ENCODE measurements at places on chromosomes 16 and 17.

DNA sequence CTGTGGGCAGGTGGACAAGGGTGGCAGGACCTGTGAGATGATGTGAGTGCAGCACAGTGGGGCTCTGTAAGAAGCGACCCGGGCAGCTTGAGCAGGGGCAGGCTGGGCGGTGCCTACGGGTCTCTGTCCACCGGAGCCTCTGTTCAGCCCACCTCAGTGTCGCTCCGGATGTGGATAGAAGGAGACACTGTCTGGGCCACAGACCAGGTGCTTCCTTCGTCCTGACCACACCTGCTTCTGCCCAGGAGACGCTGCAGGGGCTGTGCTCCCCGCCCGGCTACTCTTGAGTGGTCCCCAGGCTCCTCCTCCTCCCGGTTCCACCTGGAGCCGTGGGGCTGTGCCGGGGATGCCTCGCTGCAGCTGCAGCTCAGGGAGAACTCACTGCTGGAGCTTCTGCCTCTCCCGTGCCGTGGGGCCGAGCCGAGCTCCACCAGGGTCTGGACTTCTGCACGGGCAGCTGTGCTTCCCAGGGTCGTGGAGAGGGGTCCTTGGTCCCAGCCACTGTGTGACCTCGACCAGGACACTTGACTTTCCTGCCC is 21.5 kb downstream of the METRNL start:
- no peak for DNase-seq

- no peak for DNase-seq
Observed at GRCh38 chr16:83689385-83689831, 118.4 kb upstream of the HSBP1 start.

GRCh38 chr17:43787728-43788127 is 7.5 kb downstream of the CFAP97D1 start:
- DNase-seq, result no peak

GRCh38 chr16:88192601-88193000 is 190.2 kb upstream of the ZNF469 start:
- DNase-seq, result peak; percentile 5

- no peak for DNase-seq
Observed at GRCh38 chr17:80002690-80003490, 32.8 kb downstream of the TBC1D16 start.

DNA sequence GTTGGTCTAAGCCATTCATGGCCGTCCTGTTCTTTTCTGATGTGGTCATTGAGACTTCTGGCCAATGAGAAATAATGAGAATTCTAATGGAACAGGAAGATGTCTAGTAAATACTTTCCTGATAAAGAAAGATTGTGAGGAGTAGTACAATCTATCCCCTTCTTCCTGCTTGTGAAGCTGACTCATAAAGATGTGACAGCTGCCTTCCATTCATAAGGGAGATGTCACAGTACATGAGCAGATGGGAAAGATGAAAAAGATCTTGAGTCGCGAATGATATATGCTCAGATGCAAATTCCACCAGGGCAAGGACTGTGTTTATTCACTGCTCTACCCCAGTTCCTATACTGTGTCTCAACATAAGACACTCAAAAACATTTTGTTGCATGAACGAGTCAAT is 111.7 kb upstream of the FOXF1 start:
- DNase-seq, result no peak

DNA sequence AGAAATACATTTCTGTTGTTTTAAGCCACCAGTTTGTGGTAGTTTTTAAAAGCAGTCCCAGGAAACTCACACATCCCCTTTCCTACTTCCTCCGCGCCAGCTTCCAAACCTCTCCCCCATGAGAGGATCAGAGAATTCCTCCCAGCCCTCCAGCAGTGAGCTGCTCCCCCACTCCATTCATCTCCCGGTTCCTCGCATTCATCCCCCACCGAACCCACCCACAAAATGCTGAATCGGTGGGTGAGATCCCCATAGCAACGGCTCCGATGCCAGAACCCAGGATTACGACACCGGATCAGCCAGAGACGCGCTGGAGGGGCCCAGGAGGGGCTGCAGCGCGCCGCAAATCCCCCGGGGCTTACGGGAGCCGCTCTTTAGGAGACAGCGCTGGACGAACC is 251.4 kb upstream of the RPL38 start:
- DNase-seq, result no peak

GRCh38 chr17:50560931-50561745 is 623 bp downstream of the CACNA1G start:
- DNase-seq, result no peak

DNA sequence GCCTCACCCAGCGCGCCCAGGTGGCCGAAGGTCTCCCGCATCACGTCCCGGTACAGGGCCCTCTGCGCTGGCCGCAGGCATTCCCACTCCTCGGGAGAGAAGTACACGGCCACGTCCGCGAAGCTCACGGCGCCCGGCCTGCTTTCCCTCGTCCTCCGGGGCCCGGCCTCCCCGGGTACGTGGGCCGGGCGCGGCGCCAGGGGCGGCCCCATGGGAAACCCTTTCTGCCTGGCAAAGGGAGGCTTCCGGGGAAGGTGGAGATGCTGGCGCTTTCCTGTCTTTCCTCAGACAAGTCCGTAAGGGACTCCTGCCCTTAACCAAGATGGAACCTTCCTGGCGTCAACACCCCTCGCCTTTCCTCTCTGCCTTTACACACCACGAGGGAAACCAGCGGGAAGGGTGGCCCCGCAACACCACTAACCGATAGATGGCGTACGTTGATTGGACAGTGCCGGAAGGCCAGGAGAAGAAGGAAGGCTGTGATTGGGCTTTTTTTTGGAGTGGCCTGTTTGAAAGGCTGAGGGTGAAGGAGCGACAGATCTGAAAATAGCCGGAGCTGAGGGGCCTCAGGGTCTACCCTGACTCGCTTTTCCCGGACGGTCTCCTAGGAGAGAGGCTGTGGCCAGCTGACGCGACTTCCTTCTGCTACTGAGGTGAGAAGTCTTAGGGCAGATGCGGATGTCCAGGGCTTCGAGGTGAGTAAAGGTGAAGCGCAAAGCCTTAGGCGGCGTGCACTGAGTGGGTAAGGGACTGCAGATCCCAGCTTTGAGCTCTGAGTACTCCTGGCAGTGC is at the start of gene ZNF785:
TSS of gene ZNF785 (minus strand) at position 298 of the 792 bp plus-strand sequence. CDS start at position 212, 86 bp downstream.
- peak; percentile 98 for DNase-seq

GRCh38 chr16:50467943-50468748 is 80.0 kb upstream of the NKD1 start:
- no peak for DNase-seq

GRCh38 chr16:49269201-49269600 is 12.4 kb downstream of the CBLN1 start:
- DNase-seq, result no peak

- DNase-seq, result no peak
Observed at GRCh38 chr17:41563607-41564170, 8.2 kb downstream of the KRT9 start.

GRCh38 chr16:83742124-83742899 is 65.5 kb upstream of the HSBP1 start:
- DNase-seq, result no peak
